ENCODE measurements at places on chromosomes 13 and 19.

DNA sequence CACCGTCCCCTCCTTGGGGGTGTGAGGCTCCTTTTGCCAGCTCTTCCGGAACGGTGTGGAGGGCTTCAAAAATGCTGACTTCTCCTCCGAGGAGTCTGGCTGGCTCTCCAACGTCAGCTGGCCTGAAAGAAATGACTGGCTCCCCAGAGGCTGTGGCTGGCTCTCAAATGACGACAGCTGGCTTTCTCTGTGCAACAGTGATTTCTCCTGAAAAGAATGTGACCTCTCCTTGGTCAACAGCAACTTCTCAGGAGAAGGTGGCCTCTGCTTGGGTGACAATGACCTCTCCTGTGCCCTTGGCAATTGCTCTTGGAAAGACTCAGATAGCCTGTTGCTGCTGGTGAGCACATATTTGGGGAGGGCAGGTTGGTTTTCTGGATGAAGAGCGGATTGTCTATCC, 29.2 kb downstream of the ONECUT3 start:
- DNase-seq: no peak

GRCh38 chr13:26695891-26696311, 64.7 kb downstream of the GPR12 start:
- no peak for DNase-seq

GRCh38 chr13:46686171-46686570, 110.8 kb downstream of the ESD start:
- no peak for DNase-seq

GRCh38 chr19:3868770-3869456, at the start of gene ZFR2:
TSS of gene ZFR2 (minus strand) at chr19:3869038. CDS start at chr19:3869017, 21 bp downstream.
- DNase-seq: no peak

- no peak for DNase-seq
Measured at GRCh38 chr19:8840708-8841107, 8.5 kb downstream of the MBD3L1 start.

DNA sequence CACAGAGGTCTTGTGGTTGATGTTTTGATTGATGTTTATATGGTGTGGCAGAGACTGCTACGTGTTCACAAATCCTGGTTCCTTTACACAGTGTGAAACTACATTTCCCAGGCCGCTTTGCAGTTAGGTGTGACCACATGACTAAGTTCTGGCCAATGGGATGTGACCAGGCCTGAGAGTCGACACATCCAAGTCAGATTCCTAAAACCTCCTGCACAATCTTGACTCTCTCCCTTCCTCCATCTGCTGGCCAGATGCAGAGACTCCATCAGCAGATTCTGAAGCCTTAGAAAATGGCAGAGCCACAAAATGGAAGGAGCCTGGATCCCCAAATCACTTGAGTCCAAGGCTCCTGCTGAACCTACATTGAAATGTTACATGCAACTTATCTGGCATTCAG, 12.6 kb downstream of the CD37 start:
- DNase-seq: peak; percentile 58

DNA sequence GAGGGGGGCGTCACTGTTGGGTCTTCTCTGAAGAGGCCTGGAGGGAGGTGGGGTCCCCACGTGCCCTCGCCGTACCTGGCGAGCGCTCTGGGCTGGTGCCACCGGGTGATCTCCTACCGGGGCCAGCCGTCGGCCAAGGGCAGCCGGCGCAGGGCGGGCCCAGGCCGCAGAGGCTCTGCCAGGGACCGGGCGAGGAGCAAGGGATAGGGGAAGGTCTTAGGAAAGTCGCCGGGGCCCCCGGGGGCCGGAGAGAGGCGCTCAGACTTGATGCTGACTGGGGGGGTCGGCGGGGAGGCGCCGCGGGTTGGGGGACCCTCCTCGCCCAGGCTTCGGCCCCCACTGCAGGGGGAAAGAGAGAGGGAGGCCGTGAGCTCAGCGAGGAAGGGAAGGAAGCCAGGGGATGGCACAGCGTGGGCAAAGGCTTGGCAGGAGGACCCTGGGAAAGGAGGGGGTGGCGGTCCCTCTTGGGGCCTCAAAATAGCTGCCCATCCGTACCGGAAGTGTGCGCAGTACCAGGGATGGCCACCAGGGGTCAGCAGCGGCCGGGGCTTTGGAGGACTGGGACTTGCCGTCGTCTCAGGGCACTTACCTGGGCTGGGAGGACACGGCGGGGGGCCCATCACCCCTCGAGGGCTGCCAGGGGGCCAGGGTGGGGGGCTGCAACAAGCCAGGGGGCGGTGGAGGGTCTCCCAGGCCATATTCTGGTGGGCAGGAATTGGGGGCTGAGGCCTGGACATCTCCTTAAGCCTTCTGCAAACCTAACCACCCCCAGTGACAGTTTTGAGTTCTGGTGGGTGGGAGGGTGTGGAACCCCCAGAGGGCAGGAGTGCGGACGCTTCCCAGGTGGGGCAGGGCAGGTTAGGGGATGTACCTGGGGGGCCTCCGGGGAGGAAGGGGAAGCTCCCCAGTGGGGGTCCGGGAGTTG, 7.7 kb upstream of the TMEM161A start:
- peak; percentile 20 for DNase-seq

- no peak for DNase-seq
Measured at GRCh38 chr19:35224681-35225571, 3.6 kb downstream of the FAM187B start.

- no peak for DNase-seq
Measured at GRCh38 chr19:19232261-19232721, 20.5 kb downstream of the NCAN start.

DNA sequence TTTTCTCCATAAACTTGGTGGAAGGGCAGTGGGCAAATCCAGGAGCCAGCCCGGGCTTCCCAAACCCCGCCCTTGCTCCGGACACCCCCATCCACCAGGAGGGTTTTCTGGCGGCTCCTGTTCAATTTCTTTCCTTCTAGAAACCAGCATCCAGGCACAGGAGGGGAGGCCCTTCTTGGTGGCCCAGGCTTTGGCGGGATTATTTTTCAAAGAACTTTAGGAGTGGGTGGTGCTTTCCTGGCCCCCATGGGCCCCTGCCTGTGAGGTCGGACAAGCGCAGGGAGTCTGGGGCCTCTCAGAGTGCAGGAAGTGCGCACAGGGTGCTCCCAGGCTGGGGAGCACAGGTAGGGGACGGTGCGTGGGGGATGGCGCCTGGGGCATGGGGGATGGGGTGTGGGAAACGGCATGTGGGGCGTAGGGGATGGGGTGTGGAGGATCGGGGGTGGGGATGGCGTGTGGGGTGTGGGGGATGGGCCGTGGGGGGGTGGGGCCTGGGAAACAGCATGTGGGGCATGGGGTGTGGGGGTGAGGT, 396 bp downstream of the F7 start:
- no peak for DNase-seq

GRCh38 chr19:2394054-2394441, 33.3 kb downstream of the TIMM13 start:
- no peak for DNase-seq

DNA sequence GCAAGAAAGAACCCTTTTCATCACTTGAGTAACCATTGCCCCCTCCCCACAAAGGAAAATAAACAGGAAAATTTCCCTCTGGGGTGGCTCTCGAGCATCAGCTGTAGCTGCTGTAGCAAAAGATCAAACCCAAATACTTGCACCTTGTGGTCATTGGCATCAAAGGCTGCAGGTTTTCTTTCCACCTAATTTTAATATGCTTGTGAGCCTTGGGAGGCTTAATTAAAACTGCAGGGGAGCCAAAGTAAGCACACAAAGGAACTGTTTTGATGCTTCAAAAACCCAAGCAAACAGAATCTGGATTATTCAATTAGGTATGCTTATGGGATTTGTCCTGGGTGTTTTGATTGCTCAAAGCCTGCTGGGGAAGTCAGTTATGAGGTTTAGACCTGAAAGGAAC, 119.5 kb downstream of the SHISA2 start:
- DNase-seq: no peak

DNA sequence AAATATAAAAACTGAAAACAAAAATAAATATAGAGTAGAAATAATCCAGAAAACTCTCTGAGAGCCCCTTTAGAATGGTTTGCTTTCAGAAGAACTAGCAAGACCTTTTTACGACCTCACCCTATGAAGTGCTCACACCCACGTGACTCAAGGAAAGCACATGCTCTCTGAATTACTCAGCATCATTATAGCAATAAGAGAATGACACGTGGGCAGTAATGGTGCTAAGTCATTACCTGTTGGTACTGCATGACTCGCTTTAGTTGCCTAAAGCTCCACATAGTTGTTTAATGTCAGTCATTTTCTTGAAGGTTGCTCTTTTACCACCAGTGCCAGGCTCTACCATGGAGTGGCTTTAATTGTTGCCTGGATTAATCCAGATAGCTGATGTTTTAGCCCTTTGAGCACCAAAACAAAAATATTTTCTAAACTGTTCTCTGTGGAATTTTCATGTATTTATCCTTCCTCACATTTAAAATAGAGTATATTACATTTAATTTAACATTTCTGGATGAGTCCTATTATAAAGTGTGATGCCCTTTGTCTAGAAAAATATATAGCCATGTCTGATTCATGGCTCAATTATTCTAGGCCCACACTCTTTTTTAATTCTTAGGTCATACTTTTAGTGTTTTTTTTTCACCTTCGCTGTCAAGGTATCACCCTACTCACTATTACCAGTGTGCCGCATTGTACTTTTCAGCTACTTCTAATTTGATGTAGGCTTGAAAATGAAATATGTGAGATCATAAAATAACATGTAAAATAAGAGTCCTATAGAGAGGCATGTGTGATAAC, 56.8 kb downstream of the THSD1 start:
- no peak for DNase-seq

DNA sequence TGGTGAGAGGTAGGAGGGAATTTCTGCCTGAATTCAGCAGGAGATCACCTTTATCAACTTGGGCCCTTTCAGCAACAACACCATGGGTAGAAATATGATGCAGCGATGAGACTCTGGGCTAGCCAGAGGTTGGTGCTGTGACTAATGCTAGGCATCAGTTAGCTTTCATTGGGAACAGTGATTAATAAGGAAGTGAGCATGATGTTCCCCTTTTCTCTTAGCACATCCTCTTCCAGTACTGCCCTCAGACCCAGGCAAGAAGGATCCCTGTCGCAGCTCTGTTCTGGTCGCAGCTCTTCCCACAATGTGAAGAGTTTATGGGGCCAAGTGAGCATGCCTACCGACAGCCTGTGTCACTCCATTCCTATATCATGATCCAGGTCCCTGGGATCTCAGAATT, 100.5 kb downstream of the FLT1 start:
- no peak for DNase-seq

DNA sequence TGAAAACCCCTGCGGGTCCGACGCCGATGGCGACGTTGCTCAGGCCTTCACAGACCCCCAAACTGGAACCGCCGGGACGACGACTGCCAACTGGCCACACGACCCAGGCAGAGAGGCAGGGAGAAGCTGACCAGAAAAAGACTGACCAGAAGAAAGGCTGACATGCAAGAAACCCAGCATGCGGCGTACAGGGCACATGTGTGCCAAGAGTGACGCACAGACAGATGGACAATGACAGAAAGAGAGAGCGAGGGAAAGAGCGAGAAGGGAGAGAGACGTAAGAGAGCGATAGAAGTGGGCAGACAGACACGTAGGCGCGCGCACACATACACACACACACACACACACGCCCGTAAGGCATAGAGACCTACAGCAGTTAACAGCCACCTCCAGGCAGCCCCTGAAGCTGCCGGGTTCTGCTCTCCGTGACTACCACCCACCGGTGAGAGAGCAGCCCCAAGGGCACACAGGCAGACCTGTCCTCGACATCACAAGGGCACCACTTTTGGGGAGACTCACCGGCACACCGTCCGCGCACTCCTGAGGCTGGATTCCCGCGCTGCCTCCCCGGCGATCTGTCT, 67.2 kb upstream of the ZNF527 start:
- no peak for DNase-seq

GRCh38 chr19:6772028-6772865, at the start of gene VAV1:
TSS of gene VAV1 (plus strand) at chr19:6772708. CDS start at chr19:6772808, 100 bp downstream.
- no peak for DNase-seq

DNA sequence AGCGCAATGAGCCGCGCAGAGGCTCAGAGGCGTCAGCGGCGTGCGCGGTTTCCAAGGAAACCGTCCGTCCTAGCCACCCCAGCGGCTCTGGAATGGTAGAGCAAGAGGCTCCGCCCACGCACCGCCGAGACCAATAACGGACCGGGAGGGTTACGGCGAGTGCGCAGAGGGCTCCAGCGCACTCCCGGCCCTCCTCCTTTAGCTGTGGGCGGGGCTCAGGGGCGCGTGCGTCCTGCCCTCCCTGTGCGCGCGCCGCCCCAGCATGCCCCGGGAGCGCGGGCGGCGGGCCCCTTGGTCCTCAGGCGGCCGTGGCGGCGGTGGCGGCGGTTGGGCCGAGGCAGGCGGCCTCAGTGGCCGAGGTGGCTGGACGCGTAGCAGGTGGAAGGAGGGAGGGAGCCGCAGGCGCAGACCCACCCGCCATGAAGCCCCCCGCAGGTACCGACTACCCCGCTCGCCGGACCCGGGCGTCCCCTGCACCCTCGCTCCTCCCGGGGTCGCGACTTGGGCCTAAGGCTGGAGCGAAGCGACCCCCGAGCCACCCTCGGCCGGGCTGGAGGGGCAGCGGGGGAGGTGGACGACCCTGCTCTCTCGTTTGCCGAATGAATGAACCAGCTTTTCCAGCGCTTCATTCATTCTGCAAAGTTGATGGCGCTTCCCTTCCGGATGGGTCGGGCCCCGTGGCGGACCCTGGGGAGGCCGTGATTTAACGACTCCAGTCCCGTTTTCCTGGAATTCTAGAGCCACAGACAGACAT, at the start of gene THOP1:
Gene THOP1, plus strand, starts transcription at position 260 of the 754 bp plus-strand sequence. Its CDS starts 160 bp downstream, at position 420.
- peak; percentile 98 for DNase-seq

GRCh38 chr19:18279516-18280246, 1.7 kb downstream of the JUND start:
- DNase-seq: peak; percentile 91

DNA sequence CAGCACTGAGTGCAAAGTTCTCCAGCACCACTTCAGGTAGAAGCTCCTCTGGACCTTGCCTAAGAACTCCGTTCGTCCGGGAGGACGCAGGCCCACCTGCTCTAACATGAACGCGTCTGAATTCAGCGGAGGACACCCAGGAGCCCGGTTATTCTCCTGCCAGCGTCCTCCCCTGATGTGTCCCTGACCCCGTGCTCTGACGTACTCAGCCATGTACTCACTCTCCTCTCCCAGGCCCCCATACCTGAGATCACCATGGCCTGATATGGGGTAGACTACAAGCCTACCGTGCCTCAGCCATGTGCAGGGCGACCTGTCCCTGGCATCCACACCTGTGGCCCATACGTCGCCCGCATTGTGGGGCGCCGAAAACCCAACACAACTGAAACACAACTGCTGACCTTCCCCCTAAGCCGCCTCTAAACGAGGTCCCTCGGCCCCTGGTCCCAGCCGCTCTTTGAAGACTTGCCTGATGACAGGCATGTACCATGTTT, 744 bp upstream of the ZNF584 start:
- DNase-seq: no peak

Data from fibroblast of skin of left quadriceps (primary cell).